ENCODE measurements at places on chromosomes 16 and 17.

DNA sequence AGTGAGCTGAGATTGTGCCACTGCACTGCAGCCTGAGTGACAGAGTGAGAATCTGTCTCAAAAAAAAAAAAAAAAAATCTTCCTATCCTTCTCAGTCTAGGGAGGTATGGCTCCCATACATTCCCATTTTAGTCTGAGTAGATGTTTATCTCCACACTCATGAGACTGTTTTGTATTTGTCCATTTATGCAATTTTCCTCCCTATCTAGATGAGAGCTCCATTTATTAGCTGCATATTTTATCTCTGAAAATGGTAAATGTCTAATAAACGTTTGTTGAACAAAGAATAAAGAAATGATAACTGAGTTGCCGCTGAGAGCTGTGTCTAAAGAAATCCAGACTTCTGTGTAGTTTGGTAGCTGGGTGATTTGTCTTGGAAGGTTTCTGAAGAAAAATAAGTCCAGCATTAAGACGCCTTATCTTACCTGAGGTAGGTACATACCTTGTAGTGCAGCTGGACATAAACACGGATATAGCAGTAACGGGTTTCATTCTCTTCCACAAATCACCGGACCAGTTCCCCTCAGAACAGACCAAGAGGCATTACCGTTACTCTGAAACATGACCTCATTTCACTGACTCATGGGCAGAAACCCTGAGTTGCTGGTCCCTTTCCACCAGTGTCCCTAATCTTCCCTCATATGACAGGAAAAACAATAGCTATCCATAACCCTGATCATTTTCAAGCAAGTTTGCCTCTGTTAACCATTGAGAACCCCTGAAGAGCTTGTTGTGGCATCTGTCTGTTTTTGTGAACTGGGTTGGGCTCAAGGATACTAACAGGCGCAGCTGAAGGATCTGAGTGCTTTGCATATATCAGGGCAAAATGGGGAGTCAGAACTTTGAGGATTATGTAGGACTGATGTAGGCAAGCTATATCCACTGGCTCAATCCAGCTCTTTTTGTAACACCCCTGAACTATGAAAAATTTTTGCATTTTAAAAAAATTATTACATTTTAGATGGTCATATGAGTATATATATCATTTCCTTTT lies 177.4 kb upstream of the XYLT1 start:
- DNase-seq = no peak

DNA sequence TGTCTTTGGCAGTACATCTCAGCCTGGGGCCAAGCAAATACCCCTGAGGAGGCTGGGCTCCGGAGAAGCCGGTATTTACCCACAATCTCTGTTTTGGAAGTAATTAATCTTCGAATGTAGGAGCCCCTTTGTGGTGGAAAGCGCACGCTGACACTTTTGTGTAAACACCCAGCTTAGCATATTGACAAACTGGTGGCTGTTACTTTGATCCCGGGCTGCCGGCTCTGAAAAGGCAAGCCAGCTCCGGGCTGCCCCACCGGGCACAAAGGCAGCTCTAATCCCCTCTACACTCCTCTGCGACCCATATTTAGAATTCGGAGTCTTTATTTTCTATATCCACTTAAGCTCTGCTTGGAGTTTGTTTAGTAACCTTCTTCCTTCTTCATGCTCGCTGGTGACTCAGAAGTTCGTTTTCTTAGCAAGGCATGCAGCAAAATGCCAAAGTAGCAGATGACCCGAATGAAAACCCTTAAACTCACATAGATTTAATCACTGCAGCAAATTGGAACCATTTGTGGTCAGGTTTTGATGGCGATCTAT lies 144.0 kb upstream of the IRX3 start:
- no peak for DNase-seq

- DNase-seq = no peak
Observed at GRCh38 chr17:81719410-81720266, 7.6 kb downstream of the SLC25A10 start.

DNA sequence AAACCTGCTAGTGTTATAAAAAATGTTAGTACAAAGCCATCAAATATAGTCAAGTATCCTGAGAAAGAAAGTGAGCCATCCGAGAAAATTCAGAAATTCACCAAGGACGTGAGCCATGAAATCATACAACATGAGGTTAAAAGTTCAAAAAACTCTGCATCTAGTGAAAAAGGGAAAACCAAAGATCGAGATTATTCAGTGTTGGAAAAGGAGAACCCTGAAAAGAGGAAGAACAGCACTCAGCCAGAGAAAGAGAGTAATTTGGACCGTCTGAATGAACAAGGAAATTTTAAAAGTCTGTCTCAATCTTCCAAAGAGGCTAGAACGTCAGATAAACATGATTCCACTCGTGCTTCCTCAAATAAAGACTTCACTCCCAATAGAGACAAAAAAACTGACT lies 31.7 kb downstream of the RBBP6 start:
- DNase-seq = no peak

DNA sequence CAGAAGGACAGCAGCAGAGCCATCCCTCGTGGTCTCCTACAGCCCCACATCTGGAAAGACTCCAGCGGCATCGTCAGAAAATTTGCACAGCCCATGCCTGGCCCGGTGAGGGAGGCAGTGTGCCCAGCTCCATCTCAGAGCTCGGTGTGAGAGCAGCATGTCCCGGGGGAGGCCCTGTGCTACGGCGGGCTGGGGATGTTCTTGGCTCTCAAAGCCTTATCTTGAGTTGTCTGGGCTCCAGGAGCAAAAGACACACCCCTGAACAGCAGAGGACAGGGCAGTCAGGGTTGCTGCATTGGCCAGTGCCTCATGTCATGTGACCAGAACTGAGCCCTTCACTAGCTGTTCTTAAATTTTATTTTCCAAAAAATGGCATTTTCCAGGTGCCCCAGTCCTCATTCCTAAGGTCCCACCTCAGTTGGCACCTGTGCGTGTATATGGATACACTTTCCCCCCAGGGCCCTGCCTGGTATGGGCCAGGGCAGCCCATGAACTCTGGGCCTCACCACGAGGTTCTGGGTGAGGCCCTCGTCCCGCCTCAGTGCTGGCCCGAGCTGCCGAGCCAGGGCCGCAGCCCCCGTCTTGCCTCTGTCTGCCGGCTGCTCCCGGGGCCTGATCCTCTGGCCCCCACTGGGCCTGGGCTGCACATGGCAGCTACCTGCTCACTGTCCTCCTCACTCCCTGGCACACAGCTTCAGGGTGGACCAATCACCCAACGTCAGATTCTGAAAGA lies 3.0 kb downstream of the NUDT16L1 start:
- no peak for DNase-seq

GRCh38 chr16:1334739-1335138 lies 1.3 kb downstream of the BAIAP3 start:
- no peak for DNase-seq

GRCh38 chr17:28470266-28470913 lies 3.1 kb upstream of the SLC13A2 start:
- DNase-seq = no peak

DNA sequence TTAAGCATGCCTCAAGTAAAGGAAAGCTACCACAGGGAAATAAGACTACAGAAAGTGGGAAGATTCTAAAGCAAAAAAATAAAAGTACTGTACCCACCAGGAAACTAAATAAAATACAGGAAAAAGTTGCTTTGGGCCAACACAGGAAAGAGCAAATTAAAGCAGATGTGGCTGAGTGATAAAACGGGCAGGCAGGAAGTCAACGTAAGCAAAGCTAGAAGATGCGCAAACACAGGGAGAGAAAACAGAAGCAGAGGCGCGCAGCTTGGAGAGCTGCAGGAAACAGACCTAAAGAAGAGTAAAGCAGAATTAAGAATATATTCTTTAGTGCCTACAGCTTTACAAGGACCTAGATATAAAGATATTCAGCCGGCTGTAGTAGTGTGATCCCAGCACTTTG lies 21.7 kb downstream of the USP36 start:
- no peak for DNase-seq

DNA sequence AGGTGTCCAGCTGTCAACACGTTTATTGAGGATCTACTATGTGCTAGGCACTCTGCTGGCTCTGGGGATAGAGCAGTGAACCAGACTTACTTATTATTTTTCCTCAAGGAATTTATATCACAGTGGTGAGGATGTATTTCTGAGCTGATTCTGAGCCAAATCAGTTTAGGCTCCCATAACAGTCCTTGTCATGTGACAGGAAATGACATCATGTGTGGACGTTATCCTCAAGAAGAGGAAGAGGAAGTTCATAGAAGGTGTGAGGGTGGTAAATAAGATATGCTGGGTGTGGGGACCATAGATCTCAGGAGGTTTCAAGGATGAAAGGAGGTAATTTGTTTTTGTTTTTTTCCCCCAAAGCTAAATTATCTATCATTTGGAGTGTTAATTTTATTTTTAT lies 873.5 kb upstream of the EEF2KMT start:
- no peak for DNase-seq

GRCh38 chr16:14501331-14502255 lies 128.5 kb downstream of the PARN start:
- no peak for DNase-seq

- no peak for DNase-seq
Observed at GRCh38 chr16:28585674-28586073, 11.2 kb downstream of the SULT1A2 start.

GRCh38 chr16:88833086-88833485 lies 21.4 kb upstream of the APRT start:
- DNase-seq = no peak

DNA sequence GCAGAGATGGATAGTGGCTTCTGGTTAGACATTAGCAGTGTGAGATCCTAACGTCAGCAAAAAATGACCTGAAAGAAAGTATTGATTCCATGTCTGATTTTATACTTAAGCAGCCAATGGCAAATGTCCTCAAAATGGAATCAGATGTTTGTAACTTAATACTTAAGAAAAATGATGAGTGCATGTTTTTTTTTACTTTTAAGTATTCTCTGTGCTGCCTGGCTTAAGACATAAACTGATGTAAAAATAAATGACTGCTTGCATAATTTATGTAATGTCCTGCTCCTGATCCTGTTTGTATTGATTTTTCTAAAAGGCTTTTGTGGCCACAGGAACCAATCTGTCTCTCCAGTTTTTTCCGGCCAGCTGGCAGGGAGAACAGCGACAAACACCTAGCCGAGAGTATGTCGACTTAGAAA lies 7.4 kb downstream of the CBFB start:
- DNase-seq = no peak

GRCh38 chr17:60231234-60231633 lies 81.5 kb downstream of the CA4 start:
- DNase-seq = no peak

DNA sequence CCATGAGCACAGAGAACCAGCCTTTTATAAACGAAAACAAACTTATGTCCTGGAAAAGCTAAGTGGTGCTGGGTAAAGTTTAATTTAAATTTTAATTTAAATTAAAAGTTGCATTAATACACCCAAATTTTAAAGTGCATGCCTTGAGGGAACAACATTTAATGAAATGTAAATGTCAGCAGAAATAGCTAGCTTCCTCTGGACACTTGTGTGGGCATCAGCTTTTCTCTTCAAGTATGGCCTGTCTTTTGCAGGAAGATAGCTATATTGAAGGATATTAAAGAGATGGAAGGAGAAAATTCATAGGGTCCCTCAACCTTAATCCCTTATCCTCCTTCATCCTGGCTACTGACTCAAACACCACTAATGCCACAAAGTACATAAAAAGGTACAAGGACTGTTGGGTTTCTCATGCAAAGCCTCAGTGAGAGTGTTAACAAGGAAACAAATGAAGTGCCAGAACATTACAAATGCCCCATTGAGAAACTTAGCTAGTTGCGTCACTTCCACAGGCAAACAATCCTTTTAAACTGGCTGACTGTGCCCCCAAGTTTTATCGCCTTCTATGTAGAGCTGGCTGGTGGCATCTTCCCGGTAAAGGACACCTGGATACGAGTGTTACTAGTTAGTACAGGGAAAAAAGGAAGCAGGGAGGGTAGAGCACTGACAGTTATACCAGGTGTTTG lies 14.1 kb downstream of the PHF12 start:
- no peak for DNase-seq

GRCh38 chr17:29111816-29112499 lies 68.2 kb downstream of the MYO18A start:
- DNase-seq = peak; percentile 61

- no peak for DNase-seq
Observed at GRCh38 chr16:14497245-14498082, 132.6 kb downstream of the PARN start.

DNA sequence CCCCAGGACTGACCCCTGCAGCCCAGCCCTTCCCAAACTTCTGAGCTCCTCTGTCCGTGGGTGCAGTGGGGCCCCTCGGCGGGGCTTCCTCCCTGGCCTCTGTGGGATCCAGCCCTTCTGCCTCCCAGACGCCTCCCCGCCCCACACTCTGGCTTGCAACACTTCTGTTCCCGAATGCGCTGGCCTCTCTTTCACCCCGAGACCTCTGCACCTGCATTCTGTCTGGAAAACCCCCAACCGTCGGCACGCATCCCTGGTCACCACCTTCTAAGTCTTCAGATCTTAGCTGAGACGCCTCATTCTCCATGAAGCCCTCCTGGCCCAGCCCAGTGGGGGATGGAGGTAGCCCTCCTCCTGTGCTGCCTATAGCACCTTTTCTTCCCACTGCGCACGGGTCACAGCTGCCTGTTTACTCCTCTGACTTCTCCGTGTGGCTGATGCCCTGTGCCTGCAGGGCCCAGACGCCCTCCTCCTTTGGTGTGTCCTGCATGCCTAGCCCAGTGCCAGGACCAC lies 26.4 kb downstream of the TMEM235 start:
- no peak for DNase-seq

DNA sequence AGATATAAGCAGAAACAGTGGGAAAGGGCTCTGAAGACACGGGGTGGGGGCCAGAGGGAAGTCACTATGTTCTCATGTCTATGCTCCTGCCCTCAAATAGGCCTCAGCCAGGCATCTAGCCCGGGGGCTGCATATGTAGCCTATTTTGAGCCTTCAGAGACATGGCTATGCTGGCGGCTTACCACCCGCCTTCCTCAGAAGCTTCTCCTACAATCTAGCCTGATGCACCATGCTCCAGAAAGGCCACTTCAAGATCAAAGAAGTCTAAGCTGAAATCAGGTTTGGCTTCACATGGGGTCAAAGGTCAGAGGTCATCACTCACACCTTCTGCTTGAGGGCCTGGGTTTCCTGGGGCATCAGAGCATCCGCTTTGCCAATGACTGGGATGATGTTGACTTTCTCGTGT lies 1.6 kb downstream of the SEPTIN1 start:
- DNase-seq = no peak

DNA sequence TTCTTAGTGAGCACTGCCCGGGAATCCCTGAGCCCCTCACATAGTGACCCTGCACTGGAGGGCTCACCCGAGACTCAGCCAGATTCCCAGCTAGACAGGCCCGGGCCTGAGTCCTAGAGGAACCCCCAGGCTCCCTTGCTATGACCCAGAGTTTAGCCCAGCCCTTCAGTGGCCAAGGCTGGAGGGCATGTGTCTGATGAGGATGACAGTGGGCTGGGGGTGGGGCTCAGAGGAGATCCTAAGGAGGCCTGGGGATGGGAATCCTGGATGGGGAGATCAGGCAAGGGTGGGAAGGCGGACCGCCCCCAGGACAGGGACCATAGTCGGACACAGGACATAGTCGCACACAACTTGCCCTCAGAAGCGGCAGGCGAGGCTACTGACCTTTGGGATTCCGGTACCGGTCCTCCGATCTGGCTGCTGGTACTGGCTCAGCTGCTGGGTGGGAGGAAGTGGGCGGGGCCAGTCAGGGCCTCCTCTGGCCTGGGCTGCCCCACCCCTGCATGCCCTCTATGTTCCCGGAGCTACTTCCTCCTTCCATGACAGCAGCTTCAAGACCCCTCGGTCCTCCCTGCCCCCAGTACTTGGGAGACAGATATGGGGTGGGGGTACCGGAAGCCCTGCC lies 1.1 kb downstream of the CD79B start:
- peak; percentile 19 for DNase-seq
